ENCODE measurements at places on chromosomes 1 and 21.
A peak's percentile ranks its signal among the peaks of the same experiment; 100 is the strongest.

DNA sequence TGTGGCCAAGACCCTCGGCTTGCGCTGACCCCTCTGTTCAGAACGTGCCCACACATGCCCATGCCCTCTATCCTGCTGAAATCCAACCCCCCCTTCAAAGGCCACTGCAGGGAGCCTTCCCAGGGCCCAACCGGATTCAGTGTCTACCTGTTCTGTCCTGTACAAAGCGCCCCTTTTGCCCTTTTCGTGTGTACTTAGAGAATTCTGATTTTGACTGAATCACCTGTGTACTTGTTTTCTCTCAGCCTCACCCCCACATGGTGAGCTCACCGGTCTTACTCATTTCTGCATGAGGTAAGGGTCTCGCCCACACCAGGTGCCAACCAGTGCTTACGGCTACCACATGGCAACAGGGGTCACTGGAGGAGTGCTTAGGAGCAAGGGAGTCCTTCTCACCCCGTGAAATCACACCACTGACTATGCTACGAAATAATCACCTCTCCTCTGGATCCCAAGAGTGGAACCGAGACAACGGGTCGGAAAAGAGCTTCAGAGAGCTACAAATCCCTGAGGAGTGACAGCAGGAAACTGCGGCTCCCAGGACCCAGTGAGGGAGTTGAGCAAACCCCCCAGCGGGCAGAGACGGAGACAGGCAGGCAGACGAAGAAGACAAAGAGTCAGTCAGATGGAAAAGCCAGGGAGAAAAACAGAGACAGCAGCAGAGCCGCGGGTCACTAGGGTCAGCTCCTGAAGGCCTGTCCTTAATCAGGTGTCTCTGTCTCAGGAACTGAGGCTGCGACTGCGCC, 2.1 kb upstream of the S100A2 start:
- peak; percentile 83 for DNase-seq

- no peak for DNase-seq
These were observed 58.4 kb upstream of the IFI44L start for GRCh38 chr1:78561856-78562255.

DNA sequence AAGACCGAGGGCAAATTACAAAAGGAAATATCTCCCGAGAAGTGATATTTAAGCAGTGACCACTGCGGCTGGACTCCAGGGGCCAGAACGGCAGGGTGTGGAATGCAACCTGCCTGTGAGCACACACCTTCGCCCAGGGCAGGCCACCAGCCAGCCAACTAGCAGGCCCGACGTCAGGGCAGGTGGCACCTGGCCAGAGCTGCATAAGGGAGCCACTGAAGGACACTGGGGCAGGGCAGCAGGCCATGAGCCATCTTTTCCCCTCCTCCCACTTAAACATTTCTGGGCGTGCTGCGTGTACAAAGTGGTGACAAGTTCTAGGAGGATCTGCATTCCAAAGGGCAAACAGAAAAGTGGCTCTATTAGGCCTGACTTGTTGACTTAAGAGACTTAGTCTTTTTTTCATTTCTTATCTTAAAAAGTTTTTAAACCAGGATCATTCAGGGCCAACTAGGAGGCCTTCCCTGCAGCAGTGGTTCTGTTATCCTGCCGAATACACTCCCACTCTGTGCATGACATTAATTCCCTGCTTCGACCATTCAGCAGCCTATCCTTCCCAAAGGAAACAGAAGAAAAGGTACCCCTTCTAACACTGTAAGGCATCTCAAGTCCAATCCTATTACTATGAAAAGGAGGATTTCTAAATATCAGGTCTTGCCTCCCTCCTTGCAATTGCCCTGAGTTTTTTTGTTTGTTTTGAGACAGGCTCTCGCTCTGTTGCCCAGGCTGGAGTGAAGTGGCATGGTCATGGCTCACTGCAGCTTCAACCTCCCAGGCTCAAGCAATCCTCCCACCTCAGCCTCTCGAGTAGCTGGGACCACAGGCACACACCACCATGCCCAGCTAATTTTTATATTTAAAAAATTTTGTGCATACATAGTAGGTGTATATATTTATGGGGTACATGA, 96.3 kb downstream of the BCAR3 start:
- no peak for DNase-seq

DNA sequence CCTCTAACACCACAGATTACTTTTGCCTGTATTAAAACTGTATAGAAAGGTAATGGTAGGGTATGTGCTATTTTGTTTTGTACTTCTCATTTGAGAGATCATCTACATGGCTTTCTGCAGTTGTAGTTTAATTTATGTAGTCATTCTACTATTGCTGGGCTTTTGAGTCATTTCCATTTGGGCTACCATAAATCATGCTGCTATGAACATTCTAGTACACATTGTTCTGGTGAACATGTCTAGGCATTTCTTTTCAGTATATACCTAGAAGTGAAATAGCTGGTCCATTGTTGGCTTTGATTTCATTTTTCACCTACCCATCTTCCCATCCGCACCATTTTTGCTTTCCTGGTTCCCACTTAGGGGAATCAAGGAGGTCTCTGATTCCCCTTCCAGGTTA, 18.7 kb downstream of the EDN2 start:
- no peak for DNase-seq

DNA sequence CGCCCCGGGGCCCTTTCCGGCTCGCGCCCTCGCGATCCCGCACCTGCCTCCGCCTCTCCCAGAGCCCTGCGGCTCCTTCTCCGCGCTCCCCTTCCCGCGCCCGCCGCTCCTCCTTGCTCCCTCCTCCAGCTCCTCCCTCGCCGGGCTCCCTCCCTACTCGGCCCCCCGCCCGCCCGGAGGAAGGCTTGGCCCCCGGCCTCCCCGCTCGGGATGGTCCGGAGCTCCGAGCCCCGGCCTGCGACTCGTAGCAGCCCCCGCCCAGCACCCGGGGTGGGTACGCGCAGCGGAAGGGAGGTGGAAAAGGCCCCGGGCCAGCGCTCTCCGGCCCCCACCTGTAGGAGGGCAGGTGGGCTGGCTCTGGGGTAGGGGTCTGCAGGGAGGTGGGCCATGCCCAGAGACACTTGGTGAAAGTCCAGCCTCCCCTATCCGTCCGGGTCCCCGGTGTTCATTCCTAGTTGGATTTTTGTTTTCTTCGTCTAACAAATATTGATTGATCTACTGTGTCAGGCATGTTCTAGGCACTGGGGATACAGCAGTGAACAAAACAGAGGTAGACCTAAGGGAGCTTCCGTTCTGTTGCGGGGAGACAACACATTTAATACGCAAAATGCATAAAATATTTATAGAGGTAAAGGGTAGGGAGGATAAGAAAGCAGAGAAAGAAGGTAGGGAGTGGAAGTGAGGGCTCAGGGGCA, at the start of gene HTR1D:
Gene HTR1D, minus strand, starts transcription at position 82 of the 695 bp plus-strand sequence. CDS start 23,283 bp downstream, outside the sequence.
- DNase-seq = no peak

DNA sequence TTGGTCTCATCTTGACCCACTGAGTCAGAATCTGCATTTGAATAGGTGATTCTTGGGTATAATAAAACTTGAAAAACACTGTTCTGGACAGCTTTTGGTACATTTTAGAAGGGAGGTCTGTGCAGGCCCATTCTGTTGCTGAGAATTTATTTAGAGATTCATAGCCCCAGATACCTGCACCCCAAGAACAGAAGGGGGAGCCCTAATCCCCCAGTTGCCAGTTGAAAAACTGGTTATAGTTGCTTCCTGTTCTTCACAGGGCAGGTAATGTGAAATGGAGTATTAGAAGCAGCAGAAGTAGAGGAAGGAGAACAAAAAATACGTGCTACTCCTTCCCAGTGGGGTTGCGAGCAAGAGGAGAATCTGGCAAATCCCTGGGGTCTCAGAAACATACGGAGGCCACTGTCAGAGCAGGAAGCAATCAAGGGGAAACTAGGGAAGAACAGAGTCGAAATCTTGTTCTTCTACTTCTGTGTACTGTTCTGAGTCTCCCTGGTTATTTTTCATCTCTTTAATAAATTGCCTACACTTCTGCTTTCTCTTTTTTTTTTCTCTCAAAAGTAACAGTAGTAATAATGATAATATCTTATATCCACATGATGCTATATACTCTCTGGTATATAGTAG, 4.6 kb upstream of the CLCA2 start:
- DNase-seq = no peak

DNA sequence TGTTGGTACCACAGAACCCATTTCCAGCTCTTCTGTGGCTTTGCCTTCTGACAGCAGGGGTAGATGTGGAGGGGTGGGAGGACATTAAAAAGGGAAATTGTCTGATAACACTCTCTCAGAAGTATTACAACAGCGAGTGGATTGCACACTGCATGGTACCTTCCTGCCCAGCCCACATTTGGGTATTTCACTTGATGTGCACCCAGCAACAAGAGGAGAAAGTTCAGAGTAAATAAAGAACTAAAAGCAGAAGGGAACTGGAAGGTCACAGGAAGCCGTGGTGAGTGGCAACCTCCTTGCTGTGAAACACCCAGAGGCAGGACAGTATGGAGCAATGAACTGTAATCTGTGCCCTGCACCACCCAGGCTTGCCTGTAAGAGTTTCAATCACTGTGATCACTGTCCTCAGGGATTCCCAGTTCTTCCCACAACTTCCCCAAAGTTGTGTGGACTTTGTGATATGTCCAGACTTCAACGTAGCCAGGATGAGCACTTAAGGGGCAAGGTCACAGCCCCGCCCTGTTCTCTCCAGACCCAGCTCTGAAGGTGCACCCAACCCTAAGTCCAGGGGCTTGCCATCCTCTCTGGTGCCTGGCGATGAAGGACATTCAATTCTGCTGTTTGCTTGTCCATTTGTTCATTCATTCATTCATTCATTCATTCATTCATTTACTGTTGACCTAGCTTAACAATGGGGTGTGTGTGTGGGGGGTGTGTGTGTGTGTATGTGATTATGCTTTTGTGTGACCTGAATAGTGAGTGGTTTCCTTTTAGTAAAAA, 18.7 kb upstream of the F5 start:
- no peak for DNase-seq

- DNase-seq = no peak
These were observed 165.9 kb downstream of the HLX start for GRCh38 chr1:221045151-221045550.

DNA sequence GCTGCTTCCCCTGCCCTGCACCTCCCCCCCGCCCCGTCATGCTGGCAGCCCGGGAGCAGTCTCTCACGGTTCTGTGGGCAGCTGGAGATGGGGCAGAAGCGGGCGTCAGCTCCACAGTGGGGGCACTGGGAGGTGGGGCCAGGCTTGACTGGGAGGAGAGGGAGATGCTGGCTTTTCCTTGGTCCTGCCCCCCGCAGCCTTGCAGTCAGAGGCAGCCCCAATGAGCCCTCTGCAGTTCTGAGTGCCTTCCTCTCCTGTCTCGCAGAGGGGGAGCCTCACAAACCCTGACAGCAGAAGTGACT, 21.7 kb downstream of the ARHGEF10L start:
- peak; percentile 30 for DNase-seq

- DNase-seq = no peak
These were observed 6.3 kb downstream of the ATF6 start for GRCh38 chr1:161772397-161772796.

DNA sequence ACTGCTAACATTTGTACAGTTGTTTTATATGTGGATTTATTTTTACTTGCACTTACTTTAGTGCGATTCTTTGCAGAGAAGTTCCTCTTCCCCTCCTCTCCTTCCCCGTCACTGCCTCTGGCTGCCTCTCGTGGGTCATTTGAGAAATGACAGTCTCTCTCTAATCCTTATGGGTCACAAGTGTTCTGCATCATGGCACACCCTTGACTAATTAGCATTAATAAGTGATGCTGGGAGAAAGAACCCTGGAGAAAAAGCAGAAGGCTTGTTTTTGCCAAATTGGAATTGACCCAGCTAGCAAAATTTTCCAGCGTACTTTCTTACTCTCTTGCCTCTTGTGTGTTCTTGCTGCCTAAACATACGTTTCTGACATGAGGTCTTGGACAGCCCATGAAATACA, 301.2 kb downstream of the DUSP10 start:
- DNase-seq = peak; percentile 69

DNA sequence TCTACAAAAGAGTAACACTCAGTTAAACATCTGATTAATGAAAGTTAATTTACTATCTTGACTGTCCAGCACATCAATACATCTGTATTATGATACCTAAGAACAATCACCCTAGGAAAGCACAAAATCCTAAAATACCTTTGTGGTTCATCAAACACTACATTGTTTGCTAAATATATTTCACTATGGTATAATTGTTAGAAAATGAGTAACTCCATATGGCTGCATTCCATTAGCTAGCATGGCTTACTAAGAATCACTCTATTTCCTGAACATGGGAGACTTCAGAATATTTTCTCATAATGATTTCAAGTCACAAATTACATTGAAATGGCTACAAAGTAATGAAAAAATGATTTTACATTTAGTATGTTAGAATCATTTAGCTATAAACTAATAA, 12.5 kb downstream of the TRMT1L start:
- DNase-seq = peak; percentile 6

DNA sequence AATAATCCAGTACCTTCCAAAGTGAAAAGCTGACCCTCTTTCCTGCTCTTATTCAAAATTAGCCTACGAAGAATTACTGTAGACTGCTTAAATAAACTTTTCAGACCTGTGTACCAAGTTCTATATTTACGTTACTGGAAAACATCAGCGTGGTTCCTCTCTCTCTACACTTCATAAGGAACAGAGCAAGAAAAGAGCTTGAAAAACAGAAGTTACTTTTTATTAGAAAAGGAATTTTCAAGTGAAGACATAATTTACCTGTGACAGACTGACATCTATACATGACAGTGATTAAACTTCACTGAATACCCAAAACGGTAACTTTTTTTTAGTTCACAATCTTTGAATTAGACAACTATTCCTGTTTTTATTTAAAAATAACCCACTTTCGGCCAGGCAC, 2.7 kb downstream of the ENAH start:
- no peak for DNase-seq

GRCh38 chr1:112759228-112759627, 44.1 kb upstream of the PPM1J start:
- DNase-seq = no peak

GRCh38 chr1:230441183-230442029, 15.3 kb upstream of the PGBD5 start:
- no peak for DNase-seq

DNA sequence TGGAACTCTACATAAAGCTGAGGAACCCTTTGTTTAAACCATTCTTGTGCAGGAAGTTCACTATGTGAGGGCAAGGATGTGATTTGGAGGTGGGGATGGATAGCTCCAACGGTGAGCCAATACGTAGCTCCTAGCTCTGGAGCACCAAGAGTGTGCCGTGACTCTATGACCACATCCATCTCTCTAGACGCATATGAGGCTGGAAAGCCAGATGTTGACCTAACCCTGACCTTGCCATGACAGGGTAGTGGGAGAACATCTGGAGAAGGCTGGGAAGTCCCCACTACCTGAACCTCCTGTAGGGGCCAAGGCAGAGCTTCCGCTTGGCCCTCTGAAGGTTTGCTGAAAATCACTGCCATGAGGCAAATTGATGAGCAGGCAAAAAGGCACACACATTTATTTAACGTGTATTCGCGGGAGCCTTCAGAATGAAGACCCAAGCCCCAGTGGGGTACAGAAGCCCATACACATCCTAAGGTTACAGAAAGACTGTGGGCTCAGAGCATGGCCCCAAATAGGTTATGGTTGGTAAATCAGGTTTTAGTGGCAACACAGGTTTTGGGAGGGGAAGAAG, 43.4 kb downstream of the EIF2D start:
- no peak for DNase-seq

- DNase-seq = no peak
These were observed 78.8 kb downstream of the MRPL39 start for GRCh38 chr21:25528515-25528914.

Data from A172 (cell line).